Stimulated activated CD4-positive, alpha-beta T cell treated with anti-CD3 and anti-CD28 coated beads, Interleukin-15, amount 100 ng/mL, for 1 hour (primary cell): ENCODE measurements at places on chromosomes 4 and X.

DNA sequence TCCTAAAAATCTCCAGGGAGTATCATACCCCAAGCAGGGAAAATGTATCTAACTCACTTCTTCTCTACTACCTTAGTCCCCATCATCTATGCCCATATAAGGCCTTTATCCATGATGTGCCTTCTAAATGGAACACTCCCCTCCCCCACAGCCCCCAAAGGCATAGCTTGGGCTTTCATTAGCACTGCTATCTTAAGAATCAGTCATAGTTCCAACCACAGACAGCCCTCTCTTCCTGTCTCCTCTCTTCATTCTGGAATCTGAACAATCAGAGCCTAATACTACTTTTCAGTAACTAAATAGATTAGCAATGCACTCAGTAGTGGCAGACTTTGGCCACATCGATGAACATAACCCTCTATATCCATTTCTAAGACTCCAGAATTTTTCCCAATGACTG, 313.2 kb upstream of the DKK2 start:
- no peak for DNase-seq

GRCh38 chr4:87012265-87012953, 77.6 kb downstream of the AFF1 start:
- DNase-seq, result no peak

DNA sequence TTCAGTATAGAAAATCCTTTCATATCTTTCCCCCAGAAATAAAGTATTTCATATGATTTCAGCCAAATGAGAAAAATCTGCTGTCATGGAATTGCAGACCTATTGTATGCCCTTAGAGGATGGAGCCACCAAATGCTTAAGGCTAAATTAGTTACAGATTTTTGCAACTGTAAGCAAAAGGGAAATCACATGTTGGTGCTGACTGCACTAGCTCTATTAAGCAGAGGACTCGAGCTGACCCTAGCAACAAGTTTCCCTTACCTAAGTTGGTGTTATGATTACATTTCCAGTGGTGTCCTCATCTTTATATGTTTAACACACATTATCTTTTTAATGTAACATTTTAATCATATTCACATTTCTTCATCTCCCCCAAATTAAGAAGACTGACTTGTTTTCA, 58.3 kb upstream of the DOCK11 start:
- no peak for DNase-seq

DNA sequence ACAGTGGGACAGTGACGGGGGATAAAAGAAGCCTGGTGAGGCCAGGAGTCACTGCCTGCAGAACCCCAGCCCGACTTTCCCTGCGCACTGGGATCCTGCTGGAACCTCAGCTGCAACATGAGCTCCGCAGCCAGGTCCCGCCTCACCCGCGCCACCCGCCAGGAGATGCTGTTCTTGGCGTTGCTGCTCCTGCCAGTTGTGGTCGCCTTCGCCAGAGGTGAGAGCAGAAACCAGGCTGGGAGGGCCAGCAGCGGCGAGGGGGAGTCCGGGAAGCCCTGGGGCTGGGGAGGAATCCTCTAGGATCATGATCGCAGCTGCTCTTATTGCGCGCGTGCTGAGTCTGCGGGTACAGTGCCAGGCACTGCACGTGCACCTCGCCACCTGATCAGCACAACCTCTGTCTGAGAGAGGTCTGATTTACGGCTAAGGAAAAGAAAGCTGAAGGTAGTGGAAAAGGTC, at the start of gene PF4V1:
Gene PF4V1, plus strand, starts transcription at position 51 of the 459 bp plus-strand sequence. Its CDS starts 67 bp downstream, at position 118.
- DNase-seq, result no peak

DNA sequence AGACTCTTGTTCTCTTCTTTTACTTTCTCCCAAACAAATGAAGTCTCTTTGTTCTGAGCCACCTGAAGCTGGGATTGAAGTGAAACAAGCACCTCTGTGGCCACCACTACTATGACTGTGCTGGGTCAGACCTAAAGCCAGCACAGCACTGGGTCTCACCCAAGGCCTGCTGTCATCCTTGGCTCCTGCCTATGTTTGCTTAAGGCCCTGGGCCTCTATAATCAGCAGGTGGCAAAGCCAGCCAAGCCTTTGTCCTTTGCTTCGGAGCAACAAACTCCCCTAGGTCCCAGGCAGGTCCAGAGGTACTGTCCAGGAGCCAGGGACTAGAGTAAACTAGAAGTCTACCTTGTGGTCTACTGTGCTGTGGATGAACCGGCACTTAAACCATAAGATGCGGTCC, 220.6 kb upstream of the ARSJ start:
- no peak for DNase-seq

GRCh38 chr4:635851-636627, 10.7 kb downstream of the PDE6B start:
- DNase-seq, result no peak

GRCh38 chr4:161208564-161208963, 955.2 kb downstream of the FSTL5 start:
- DNase-seq, result no peak

GRCh38 chr4:81410680-81411079, 61.0 kb downstream of the RASGEF1B start:
- no peak for DNase-seq

DNA sequence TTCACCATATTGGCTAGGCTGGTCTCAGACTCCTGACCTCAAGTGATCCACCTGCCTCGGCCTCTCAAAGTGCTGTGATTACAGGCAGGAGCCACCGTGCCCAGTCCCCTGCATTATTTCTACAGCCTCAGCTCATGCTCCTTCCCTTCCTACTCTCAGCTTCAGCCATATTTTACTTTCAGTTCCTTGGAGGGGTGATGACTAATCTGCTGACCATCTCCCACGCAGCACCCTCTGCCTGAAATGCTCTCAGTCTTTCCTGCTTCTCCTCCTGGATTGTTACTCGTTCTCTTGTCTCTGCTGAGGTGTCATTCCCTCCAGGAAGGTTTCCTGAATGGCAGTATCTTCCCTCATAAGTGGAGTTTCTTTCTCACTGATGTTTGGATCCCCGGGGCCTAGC, 63.3 kb downstream of the MOSPD2 start:
- no peak for DNase-seq

GRCh38 chr4:155161357-155161756, 47.1 kb upstream of the NPY2R start:
- DNase-seq, result no peak

DNA sequence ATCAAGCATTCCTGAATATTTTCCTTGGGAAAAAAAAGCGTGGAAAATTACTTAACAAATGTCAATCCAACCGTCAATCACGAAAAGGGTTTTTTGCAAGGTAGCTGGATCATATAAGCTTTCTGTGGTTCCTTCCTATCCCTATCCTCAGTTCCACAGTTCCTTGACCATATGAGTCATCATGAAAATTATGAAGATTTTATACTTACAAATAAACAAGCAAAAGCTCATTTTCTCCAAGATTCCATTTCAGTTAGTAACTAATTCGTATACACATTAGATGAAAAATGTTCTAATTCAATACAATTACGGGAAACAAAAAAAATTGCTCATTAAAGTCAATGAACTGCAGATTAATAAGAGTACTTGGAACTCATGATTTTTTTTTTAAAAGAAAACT, 228.8 kb downstream of the NSUN7 start:
- DNase-seq, result no peak

- no peak for DNase-seq
These were observed 693 bp downstream of the COL4A6 start for GRCh38 chrX:108437349-108438109.

DNA sequence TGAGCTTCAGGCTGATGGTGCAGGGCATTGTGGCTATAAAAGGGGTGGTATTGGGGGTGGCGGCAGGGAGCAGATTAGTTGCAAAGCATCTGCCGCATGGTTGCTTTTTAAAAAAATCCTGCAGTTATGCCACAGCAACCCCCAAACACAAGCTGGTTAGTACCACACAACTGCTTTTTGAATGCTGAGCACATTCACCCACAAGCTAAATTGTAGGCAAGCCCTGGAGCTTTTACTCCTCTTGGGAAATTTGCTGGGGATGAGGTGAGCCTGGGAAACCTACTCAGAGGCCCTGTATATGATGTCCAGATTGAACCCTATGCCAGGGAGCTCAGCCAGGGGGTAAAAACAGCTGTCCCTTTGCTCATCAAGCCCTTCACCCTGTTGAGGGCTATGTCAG, 33.8 kb upstream of the TRIM2 start:
- DNase-seq, result no peak

DNA sequence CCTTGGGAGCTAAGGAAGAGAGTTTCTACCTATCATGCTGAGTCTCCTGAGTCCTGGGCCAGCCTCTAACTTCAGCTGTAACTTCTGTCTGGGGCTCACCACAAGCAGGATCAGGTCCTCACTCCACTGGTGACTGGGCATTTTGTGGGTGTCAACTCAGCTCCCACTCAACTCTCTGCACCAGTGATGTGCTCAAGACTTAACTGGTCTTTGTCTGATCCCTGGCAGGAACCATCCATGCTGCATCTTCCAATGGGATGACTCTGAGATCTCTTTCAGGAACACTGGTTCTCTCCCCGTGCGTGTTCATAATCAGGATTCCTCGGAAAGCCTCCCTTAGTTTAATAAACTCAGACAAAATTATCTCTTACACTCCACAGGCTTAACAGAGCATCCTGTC, 82.3 kb downstream of the COMMD8 start:
- no peak for DNase-seq

DNA sequence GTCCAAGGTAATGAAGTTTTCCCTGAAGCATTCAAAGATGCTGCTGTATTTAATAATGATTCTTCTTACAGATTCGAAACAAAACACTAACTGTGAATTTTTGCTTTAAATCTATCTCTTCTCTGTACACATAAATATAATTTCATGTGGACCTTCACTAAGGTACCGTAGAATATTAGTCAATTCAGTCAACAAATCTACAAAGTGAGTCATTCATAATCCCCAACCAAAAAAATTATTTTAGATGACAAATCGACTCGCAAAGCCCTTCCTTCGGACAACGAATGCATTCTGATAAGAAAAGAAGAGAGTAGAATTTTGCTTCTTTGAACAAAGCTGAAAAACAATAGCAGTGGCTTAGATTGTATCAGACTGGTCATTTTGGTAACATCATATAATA, 95.7 kb downstream of the PRDM5 start:
- no peak for DNase-seq

DNA sequence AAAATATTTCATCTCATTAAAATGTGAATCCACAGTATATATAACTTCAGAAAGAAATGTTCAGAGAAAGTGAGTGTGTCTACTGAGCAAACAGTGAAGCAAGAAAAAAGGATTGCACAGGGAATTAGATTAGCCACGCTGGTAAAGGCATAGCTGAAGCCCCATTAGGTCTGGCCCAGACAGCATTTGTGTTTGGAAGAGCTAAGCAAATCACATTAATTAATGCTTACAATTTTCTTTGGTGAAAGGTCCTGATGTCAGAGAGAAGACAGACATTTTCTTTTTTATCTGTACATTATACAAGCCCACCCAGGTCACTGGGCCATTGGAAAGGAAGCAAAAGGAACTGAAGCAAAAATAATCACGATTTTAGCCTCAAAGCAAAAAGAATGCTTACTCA, 354.6 kb downstream of the GRID2 start:
- no peak for DNase-seq

- DNase-seq, result no peak
These were observed 66.6 kb downstream of the TRMT44 start for GRCh38 chr4:8507196-8507570.

- no peak for DNase-seq
These were observed 39.1 kb upstream of the PDLIM5 start for GRCh38 chr4:94412658-94413038.

DNA sequence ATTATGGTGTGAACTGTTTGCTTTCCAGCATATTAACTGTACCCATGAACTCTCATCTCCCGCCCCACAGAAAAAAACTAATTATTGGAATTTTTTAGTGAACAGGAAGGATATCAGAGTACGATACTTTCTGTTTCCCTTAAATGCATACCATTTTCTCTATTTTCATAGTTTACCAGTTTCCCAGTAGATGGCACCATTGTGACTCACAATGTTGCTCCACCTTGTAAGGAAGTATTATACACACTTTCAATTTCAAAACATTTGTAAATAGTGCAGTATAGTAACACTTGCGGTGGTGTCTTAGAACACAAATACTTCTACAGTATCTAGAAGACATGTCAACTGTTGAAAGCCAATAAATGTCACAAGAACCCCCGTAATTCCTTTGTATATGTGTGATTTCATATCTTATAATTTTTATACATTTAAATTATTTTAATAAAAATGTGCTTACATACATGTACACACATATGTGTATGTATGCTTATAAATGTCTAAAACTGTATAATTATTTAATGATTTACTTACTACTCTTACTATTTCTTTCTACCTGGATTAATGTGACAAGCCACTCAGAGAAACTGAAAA, 167.3 kb downstream of the SLIT2 start:
- no peak for DNase-seq

DNA sequence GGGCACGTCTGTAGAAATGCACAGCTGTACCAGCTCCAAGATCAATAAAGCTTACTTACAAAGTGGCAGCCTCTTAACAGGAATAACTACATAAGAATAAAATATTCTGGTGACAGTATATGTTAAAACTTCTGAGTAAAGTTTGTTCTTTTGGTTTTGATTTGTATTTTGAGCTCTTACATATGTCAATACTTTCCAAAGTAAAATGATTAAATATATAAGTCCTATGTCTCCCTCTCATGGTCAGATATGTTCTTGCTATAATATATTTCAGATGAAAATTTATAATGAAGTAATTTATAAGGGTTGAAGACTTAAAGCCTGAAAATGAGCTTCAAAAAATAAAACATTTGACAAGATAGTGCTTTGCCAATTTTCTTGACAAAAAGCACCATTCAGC, 254.4 kb downstream of the NPFFR2 start:
- no peak for DNase-seq

- no peak for DNase-seq
These were observed 189.2 kb upstream of the GK2 start for GRCh38 chr4:79597266-79597665.

GRCh38 chr4:123399627-123400358, 3.2 kb downstream of the SPRY1 start:
- no peak for DNase-seq

- no peak for DNase-seq
These were observed 138.7 kb downstream of the F11 start for GRCh38 chr4:186404562-186405134.

- no peak for DNase-seq
These were observed 26.7 kb downstream of the PNMA6E start for GRCh38 chrX:153374426-153374825.

- DNase-seq, result no peak
These were observed 197.9 kb downstream of the SHOX start for GRCh38 chrX:828411-828959.
